ENCODE measurements at places on chromosomes 2 and 18.
A peak's percentile ranks its signal among the peaks of the same experiment; 100 is the strongest.

- no peak for DNase-seq
Measured at GRCh38 chr18:26298107-26298506, 71.9 kb downstream of the TAF4B start.

DNA sequence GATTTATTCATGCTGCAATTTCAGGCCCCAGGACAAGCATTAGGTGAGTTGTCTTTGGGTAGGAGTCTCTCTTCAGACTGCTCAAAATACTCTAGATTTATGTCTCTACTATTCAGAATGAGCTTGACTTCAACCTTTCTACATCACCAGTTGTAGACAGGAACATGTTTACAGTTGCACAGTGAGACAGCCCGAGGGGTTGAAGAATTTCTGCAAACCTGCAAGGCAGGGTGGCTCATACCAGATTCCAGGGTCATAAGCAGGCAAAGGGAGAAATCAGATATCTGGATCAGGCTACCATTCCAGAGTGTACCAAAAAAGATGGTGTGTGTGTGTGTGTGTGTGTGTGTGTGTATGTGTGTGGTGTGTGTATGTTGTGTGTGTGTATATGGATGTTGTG, 112.4 kb downstream of the SPP2 start:
- DNase-seq = no peak

GRCh38 chr2:120901201-120901600, 165.5 kb downstream of the GLI2 start:
- no peak for DNase-seq

- no peak for DNase-seq
Measured at GRCh38 chr2:65383541-65384488, 48.6 kb downstream of the SPRED2 start.

GRCh38 chr2:111898703-111899514, 502 bp downstream of the MERTK start:
- DNase-seq = no peak

DNA sequence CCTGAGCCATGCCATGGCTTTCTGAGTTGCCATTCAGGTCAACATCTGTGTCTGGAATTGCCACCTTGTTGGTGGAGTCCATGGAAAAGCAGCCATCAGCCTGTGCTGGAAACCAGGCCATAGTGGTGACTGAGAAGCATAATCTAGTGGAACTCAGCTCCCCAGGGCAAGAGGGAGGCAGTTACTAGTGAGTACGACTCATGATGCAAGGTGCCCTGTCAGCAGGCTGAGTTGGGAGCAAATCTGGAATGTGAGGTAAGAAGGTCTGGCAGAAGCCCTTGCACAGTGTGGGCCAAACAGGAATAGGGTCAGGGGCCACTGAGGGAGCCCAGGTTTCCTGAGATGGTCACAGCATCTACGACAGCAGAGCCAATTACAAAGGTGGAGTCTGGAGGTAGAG, 37.1 kb downstream of the SULT1C2 start:
- DNase-seq = no peak

- no peak for DNase-seq
Measured at GRCh38 chr2:152328013-152328412, 7.0 kb upstream of the FMNL2 start.

DNA sequence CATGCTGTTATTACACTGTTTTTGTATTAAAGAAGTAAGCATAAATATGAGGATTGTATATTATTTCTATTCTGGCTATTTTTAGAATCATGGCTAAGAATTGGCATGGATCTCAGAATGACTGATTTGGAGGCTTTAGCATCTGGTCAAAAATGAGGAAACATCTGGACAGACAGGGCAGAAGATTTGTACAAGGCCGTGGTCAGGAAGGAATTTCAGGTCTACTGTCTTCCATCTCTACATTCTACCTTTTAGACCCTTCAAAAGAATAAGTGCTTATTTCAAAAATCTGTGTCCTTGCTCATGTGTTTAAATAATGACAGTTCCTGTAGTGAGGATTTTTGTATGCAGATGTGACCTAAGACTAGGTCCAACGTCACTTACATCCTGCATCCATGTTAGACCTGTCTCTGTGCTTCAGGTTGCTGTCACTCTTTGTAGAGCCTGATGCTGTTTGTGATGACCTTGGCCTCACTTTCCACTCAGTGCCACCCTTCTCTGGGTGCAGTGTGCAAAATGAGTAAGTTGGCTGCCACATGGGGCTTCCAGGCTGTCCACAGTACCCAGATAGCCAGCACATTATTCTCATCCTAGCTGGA, 54.7 kb upstream of the B3GNT2 start:
- no peak for DNase-seq

DNA sequence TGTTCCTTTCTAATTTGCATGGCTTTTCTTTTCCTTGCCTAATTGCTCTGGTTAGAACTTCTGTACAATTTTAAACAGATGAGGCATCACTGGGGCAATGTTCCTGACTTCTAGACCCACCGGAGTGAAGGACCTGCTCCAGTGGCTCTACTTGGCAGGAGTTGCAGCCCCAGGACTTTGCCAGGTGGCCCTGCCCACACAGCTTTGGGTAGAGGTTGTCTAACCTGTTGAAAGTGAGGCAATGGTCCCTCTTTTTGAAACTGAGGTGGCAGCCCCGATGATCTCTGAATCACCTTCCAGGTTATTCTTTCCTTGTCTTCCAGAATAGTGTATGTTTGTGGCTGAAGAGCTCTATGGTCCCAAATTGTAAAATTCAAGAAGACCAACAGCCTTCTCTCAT, 29.9 kb upstream of the ZNF512 start:
- DNase-seq = no peak

DNA sequence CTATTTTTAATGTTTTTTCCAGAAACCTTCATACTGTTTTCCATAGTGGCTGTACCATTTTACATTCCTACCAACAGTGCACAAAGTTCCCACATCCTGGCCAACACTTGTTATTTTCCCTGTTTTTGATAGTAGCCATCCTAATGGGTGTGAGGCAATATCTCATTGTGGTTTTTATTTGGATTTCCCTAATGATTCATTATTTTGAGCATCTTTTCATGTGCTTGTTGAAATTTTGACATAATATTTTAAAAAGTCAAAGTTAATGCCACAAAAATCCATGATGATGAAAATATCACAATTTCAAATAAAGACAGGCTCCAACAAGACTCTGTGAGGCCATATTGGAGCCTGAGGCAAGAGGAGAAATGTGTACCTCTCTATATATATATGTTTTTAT, 50.2 kb downstream of the VWA3B start:
- DNase-seq = no peak

- DNase-seq = no peak
Measured at GRCh38 chr18:74905247-74905646, 303.7 kb downstream of the PTGR3 start.

DNA sequence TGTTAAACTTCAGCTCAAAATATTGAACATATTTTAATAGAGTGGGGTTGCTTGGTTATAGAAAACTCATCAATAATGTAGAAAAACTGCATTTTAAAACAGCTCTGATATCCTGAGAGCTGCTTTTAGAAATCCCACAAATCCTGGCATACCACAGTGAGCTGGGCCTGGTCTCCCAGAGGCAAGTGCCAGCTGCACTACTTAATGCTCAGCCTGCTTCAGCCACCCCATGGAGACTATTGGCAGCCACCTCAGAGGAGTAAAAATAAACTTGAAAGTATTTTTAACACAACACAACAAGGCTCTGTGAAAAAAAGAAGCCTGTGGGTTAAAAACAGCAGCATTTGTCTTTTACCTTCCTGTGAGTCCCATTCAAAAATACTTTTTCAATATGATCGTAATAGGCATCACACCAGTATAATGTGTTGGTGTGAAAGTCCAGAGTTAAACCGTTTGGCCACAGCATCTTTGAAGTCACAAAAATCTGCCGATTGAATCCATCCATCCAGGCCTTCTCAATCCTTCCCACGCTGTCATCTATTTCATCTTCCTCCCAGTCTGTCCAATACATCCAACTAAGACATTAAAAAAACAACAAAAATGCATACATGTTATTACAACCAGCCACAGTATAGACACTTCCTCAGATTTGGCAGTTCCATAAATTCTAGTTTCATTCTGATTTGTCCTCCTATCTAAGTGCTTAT, 1115.3 kb downstream of the LRP1B start:
- peak; percentile 89 for DNase-seq

DNA sequence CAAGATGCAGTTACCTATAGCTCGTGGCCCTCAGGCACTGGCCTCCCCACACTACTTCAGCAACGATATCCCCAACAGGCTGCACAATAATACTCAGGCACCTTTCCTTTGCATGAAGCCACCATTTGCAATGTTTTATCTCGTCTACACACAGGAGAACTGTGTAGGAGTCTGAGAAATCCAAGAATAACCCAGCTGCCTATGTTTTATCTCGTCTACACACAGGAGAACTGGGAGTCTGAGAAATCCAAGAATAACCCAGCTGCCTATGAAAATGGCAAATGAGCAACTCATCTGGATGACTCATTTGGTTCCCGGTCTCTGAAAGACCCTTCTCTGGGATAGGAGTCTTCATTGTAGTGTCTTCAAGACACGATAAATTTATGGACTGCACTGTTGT, 18.3 kb upstream of the LNPK start:
- DNase-seq = no peak

- peak; percentile 93 for DNase-seq
Measured at GRCh38 chr2:230668184-230668938, 44.3 kb upstream of the CAB39 start.
